Activated CD4-positive, alpha-beta T cell treated with anti-CD3 and anti-CD28 coated beads, Interleukin-2, amount 10 ng/mL, durations not matched to agents 24 days and 14 days (primary cell): ENCODE measurements at places on chromosomes 7 and 10. TPM values are rescaled to one million over a fixed set of nuclear protein-coding genes. Genes with fewer than 3 reads are reported as not detected.

- no peak for DNase-seq
Measured at GRCh38 chr10:92420546-92421275, 129.7 kb downstream of the MARCHF5 start.

The CRYGN gene
- total RNA-seq = not detected in 2 replicates

DNA sequence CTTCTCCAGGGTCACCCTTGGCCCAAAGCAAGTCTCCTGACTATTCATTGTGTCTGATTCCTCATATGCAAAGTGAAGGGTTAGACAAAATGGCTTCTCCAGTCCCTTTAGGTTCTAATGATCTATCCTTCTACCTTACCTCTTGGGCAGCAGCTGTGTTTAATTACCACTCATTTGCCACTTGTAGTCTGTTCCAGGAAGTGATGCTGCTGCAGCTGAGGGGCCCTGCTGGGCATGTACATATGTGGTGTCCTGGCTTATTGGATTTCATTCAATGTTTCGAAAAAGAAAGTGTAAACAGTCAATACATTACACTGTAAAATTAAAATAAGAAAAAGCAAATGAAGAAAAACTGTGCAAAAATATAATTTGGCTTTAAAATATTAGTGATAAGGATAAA is 36.6 kb downstream of the SCIN start:
- no peak for DNase-seq

The PRKCQ gene
- total RNA-seq = 36.0 TPM in 2 replicates

GRCh38 chr10:125936331-125936730 is 40.0 kb downstream of the FANK1 start:
- peak; percentile 18 for DNase-seq

DNA sequence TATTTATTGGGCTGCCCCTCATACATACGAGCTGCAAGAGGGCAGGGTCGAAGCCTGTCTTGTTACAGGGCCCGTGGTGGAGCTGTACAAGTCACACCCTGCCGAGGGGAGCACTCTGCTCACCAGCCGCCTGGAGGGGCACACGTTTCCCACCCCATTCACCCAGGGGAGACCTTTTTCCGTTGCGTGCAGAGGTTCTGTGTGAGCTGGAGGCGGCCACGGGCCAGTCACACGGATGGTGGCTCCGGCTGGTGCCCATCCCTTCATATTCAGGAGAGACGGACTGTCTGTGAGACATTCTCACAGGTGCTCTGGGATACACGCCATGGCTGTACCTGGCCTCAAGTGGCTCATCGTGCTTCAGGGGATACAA is 47.9 kb upstream of the FAM20C start:
- no peak for DNase-seq

DNA sequence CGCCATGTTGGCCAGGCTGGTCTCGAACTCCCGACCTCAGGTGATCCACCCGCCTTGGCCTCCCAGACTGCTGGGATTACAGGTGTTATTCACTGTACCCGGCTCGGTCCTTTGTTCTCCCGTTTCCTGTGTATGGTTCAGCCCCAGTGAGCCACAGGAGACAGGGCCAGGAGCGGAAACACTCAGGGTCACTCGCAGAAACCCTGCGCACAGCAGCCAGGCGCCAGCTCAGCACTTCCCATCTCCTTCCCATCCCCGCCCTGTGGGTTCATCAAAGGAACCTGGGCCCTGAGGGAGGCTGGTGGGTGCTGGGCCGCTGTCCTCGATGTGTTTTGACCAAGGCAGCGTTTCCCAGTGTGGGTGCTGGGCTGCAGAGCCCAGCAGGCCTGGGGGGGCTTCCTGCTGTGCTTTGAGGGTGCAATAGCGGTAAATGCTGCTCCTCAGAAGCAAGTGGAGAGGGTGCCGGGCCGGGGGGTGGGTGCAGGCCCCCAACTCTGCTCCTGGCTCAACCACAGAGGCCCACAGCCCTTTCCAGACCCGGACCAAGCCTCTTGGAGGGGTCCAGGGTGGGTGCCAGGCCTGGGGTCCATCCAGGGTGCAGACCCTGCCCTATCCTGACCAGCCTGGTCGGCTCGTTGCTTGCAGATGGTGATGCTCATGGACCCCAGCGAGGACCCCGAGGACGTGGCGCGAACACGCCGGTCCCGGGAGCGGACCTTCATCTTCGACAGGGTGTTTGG is 15.3 kb upstream of the CHST12 start:
- no peak for DNase-seq

The RUFY2 gene
- total RNA-seq = 9.5 and 10.3 TPM in 2 replicates

The DRGX gene
- 0.09 TPM in 1 of 2 replicates, not detected in the other for total RNA-seq

DNA sequence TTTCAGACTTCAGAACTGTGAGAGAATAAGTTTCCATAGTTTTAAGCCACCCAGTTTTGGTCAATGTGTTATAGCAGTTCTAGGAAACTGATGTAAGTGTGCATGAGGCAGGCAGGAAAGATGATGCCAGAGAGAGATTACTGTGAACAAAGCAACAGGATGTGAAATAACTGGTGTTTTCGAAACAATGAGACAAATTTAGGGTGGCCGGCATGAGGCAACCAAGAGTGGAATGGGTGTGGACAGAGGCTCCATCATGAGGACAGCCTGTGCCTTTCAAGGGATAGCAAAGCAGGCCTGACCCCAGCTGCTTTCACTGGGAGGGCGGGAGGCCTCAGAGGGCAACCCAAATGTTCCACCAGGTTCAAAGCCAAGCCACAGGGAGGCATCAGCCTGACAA is 67.3 kb upstream of the UCN3 start:
- peak; percentile 86 for DNase-seq

DNA sequence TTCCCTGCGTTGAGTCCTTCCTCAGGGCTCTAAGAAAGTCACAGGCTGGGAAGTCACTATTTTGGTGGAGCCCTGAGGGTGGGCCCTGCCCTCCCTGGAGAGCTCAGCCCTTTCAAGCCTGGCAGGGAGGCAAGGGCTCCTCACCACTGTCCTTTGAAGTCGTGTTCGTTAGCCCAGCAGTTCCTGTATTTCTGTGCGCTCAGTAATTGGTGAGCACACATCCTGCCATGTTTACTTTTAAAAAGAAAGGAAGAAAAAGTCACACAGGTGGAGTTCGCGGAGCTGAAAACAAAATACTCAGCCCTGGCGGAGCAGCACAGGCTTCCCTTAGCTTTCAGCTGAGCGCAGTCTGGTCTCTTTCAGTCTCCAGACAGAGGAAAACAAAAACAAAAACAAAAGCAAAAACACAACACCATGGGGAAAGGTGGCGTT is 37.1 kb downstream of the PRKCQ start:
- peak; percentile 90 for DNase-seq

- DNase-seq = peak; percentile 82
Measured at GRCh38 chr7:104231054-104232046, 23.5 kb upstream of the ORC5 start.

The HPS6 gene
- total RNA-seq = 22.7 and 25.8 TPM in 2 replicates

The SGCE gene
- total RNA-seq = 0.38 TPM in 1 of 2 replicates, not detected in the other

DNA sequence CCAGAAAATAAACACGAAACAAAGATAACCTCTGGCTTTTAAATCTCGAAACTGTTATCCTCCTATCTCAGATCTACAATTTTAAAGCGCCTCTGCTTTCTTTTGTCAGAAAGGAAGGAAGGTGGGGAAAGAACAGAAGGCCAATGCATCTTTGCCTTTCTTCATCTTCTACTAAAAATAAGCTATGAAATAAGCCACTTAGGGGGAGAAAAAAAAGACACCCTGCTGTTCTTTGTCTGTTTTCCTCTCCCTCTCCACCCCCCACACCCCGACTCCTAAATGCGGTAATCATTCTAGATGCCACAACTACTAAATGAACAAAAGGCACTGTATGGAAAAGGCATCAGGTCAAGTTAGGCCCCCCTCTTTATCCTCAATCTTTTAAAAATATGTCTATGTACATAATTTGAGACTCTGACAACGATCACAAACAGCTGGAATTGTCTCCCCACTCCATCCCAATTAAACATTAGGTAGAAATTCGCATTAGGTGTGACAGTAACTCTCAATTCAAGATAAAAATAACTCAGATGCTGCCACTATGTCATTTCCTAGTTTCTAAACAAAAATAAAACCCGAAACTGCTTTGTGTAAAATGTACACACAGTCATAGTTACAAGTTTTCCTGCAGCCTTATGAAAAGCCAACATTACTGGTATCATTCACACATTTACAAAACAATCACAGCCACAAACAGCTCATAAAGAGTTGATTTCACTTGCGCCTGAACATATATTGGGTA is 2.4 kb downstream of the UBE2H start:
- peak; percentile 70 for DNase-seq

The NEUROG3 gene
- not detected in 2 replicates for total RNA-seq
